ENCODE measurements at places on chromosomes 16 and 17.

GRCh38 chr16:27426423-27427408 is 24.7 kb downstream of the IL21R start:
- DNase-seq, result no peak

- no peak for DNase-seq
These were observed 18.3 kb downstream of the PSME3IP1 start for GRCh38 chr16:57167538-57167937.

DNA sequence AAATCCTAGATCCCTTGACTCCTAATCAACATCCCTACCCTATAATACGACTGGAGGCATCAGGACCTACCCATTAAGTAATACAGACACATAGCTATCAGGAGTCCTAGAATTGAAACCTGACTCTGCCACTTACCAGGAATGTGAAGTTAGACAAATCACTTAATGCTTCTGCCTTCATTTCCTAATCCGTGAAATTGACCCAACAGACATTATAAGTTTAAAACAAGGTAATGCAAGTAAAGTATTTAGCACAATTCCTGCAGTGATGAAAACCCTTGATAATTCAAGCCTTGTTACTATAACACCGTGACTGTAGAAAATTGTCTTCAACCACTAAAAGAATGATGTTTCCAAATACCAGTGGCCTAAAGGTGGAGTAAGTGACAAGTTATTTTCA is 150.2 kb downstream of the KCNJ2 start:
- no peak for DNase-seq

GRCh38 chr17:36135465-36135864 is 31.8 kb downstream of the CCL4 start:
- DNase-seq, result no peak

- no peak for DNase-seq
These were observed 157.9 kb downstream of the IRX3 start for GRCh38 chr16:54128629-54129234.

DNA sequence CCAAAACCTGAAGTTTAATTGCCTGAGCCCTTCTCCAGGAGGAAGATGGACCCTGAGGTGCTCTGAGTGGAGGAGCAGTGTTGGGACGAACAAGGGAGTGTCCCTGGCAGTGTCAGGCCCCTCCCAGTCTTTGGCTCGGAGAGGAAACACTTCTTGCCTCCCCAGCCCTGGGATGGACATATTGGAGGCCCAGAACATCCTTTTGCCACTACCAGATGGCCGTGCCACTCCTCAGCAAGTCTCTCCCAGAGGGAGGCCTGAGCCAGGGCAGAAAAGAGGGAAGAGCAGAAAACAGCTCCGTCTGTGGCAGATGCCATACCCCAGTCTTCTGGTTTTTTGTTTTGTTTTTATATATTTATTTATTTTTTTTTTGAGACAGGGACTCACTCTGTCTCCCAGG is 91.5 kb upstream of the CRHR1 start:
- DNase-seq, result no peak

DNA sequence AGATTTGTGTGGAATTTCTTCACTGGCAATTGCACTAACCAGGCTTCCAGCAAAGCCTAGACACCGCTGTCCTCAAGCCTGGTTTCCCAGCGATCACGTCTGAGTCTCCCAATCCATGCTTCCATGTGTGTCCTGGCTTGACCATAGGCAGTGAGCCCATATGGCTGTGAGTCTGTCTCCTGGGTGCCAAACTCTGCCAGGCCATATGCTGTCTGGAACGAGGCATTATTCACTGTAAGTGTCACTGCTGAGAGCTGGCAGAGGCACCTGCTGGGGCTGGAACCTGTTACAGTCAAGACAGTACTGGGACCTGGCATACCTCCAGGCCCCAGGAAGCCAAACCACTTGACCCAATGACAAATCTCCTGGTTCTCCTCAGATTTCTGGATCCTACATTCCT is 60.4 kb downstream of the HS3ST2 start:
- DNase-seq, result no peak

DNA sequence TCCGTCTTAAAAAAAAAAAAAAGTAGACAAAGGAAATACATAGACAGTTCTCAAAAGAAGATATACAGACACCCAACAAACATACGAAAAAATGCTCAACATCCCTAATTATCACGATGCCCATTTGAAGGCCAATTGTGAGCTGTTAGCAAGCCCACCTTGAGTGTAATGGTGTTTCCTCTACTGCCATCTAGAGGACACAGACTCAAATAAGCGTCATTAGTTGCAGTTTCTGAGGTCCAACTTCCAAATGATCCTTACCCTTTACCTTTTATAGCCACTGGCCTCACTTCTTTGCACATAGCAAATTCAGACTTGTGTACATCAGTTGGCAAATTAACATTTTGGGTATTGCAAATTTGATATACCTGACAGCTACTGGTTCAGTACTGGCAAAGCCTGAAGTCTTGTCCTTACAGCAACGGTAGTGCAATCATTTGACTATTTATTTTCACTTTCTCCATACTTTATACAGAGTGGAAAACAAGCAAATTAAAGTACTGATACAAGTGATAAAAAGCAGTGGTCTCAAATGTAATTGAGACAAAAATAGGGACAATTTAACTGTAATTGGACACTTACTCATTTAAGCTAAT is 536.3 kb upstream of the EEF2KMT start:
- DNase-seq, result peak; percentile 45

GRCh38 chr16:49560004-49560830 is 186.6 kb downstream of the C16orf78 start:
- DNase-seq, result peak; percentile 89

DNA sequence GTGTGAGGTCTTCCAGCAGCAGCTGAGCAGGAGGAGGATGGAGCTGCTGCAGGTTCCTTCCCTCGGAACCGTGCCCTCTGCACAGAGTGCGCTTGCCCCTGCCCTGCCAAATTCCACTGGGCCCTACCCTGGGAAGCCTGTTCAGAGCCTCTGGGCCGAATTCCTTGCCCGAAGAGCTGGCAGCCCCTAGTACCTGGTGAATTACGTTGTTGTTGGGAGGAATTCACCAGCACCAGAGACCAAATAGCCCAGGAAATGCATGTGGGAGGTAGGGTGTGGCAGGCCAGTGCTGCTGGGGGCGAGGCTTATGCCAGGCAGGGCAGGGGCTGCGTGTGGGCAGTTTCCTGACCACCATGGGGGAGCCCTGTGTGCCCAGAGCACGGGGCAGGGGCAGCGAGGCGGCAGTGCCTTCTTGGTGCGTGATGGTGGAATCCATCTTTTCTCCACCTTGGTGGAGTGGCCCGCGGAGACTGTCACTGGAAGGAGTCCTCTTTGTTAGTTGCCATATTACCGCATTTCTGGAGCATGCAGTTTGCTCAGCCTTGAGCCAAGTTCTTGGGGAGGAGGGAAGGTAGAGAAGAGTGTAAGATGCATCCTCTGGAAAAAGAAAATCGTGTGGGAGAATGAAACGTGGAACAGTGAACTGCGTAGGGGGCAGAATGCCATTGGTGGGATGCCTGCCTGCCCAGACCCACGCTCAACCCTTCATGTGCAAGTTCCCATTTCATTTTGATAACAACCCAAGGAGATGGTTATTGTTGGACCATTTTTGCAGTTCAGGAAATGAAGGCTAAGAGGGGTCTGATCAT is 2.3 kb downstream of the MRC2 start:
- no peak for DNase-seq

DNA sequence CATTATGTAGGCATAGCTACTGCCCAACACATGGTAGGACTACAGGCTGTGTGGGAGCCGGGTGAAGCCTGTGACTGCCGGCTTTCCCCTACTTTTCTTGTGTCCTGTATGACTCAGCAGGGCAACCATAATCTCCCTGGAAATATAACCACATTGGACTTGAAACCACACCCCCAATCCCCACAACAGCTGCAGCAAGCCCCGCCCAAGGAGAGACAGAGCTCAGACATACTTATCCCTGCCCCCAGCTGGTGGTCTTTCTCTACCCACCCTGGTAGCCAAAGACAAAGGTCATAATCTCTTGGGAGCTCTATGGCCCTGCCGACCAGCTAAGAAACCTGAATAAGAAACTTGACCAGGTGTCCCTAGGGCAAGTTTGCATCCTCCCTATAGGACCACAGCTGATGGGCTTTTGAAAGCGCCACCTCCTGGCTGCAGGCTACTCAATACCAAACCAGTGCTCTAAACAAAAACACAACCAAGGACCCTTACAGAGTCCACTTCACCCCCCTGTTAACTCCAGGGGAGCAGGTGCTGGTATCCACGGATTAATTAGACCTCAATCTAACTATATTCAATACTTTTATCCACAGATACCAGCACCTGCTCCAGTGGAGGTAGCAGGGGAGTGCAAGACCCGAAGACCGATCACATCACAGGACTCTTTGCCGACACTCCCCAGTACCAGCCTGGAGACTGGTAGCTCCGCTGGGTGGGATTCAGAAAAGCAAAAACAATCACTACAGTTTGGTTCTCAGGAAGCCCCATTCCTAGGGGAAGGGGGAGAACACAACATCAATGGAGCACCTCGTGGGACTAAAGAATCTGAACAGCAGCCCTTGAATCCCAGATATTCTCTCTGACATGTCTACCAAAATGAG is 91.2 kb downstream of the IRX5 start:
- DNase-seq, result peak; percentile 34

GRCh38 chr16:27174007-27174406 is 29.3 kb upstream of the KDM8 start:
- no peak for DNase-seq

DNA sequence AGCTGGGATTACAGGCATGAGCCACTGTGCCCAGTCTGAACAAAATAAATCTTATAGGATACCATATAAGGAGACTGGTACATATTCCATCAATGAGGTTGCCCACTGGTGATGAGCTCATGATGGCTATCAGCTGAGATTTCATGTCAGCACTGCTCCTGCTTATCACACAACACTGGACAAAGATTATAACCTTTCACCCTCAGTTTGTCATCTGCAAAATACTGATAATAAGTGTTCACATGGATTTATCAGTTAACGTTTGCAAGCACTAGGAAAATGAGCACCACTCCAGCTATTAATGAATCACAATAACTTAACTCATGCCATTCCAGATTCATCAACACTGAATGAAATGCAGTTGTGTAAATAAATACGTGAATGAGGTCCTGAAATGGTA is 83.7 kb downstream of the SSH2 start:
- DNase-seq, result no peak

GRCh38 chr16:53805752-53806151 is 101.8 kb downstream of the FTO start:
- no peak for DNase-seq

- no peak for DNase-seq
These were observed 12.7 kb downstream of the WNT3 start for GRCh38 chr17:46805771-46806170.

DNA sequence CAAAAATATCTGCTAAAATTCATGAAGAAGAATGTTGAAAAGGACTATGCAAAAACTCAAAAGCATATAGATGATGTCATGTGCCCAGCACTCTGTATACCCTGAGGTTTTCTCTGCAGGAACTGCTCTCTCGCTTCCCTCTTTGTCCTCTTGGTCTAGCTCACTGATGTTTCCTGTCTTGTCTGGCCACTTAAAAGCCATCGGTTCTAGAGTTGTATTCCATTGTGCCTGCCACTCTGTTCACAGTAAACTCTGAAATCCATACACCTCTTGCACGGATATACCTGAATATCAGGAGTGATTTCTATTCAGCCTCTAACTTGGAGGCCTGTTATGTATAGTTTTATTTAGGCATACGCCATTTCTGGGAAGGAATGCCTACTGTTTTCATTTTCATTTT is 101.0 kb upstream of the CNTNAP4 start:
- no peak for DNase-seq

- DNase-seq, result no peak
These were observed 11.0 kb downstream of the FBRS start for GRCh38 chr16:30669026-30669902.

DNA sequence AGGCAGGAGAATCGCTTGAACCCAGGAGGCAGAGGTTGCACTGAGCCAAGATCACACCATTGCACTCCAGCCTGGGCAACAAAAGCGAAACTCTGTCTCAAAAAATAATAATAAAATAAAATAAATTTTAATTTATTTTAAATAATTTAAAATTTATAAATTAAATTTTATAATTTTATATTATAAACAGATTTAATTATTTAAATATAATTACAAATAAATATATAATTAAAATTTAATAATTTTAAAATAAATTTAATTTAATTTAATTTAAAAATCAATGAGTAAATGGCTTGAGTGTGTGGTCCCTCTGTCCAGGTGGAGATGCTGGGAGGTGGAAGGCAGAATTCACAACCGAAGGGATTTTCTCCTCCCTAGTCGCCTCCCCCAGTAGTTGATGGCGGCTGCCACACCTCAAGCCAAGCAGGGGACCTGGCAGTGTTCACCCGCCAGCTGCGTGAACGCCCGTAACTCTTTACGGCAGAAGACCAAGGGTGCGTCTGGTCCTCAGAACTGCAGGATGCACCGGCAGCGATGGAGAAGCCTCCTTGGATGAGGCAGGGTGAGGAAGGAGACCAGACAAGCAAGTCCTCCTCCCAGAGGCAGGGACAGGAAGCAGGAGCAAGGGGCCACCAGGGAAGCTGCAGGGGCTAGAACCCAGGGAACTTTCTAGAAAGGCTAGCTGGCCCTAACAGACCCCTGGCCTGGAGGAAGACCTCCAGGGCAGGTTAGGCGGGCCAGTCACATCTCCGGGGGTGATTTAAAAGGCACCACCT is 22.9 kb upstream of the KRT17 start:
- no peak for DNase-seq

- DNase-seq, result no peak
These were observed 242.2 kb downstream of the SHISA9 start for GRCh38 chr16:13143551-13143950.

- DNase-seq, result no peak
These were observed 46.5 kb downstream of the AIPL1 start for GRCh38 chr17:6388416-6388815.

DNA sequence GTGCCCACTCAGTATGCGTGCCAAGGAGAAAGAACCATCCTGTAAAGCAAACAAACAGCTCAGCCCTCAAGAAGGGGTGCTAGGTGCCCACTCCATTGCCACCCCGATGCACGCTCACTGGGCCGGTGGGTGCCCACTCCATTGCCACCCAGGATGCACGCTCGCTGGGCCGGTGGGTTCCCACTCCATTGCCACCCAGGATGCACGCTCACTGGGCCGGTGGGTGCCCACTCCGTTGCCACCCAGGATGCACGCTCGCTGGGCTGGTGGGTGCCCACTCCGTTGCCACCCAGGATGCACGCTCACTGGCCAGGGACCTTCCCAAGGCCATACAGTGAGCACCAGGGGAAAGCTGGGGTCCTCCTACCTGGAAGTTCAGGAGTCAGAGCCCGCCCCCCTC is 28.1 kb downstream of the HASPIN start:
- no peak for DNase-seq

DNA sequence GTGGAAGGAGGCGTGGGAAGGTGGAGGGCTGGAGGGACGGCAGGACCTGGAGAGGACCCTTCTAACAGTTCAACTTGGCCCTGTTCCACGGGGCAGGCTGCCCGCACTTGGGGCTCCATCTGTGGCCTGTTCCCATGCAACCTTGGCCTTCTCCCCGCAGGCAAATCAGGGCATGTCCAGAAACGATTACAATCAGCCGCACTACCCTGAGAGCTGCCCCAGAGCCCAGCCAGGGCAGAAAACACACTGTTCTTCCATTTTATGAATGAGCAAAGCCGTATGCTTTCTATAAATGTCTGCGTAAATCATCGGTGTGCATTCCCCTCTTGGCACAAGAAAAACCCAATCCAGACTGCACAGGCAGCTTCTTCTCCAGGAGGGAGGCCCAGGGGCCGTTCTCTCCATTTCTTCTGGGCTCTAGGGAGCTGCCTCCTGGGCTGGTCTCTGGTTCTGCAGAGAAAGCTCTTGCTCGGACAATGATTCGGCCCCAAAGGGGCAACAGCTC is 228.7 kb downstream of the SOX9 start:
- DNase-seq, result peak; percentile 50

GRCh38 chr17:11140501-11140900 is 100.5 kb upstream of the SHISA6 start:
- no peak for DNase-seq
